ENCODE measurements at places on chromosomes 4 and X. TPM values are rescaled to one million over a fixed set of nuclear protein-coding genes. Genes with fewer than 3 reads are reported as not detected.

- DNase-seq = no peak
Measured at GRCh38 chrX:54798137-54798536, at the start of gene ITIH6. Gene ITIH6, minus strand, starts transcription at chrX:54798255. Its CDS starts 45 bp downstream, at chrX:54798210.

DNA sequence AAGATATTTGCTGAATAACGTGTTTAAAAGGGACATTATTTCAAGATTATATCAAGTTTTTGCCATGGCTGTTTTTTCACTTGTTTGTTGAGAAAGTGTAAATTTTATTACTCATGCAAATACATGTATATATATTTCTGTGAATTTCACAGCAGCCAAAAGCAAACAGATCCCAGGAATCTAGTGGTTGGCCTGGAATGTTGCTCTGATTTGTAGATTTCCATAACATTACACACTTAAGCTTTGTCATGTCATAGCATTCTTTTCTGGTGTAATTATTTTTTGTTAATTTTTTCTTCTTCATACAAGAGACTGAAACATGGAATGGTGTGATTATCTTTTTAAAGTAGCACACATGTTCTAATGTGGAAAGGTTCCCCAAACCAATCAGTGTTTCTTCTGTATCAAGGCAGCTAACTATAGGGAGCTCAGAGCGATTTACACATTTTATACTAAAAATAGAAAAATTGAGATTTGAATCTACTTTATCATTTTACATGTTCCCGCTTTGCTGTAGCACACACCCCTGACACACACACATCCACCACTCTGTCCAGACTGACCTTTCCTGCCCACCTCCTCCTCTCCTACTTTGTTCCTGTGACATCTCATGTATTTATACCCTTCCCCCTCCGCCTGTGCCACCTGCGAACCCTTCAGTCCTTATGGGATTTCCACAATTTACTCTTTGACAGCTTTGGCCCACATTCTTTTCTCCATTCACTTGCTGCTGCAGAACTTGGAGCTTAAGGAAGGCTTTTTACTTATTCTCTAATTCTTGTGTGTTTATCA is 20.3 kb downstream of the RUFY3 start:
- DNase-seq = no peak

MAGEC3 gene
- 0.58 TPM for total RNA-seq

DMRTC1 gene
- 0.31 TPM for total RNA-seq

RTL3 gene
- not detected for total RNA-seq
